ENCODE measurements at places on chromosomes 16 and 17.

DNA sequence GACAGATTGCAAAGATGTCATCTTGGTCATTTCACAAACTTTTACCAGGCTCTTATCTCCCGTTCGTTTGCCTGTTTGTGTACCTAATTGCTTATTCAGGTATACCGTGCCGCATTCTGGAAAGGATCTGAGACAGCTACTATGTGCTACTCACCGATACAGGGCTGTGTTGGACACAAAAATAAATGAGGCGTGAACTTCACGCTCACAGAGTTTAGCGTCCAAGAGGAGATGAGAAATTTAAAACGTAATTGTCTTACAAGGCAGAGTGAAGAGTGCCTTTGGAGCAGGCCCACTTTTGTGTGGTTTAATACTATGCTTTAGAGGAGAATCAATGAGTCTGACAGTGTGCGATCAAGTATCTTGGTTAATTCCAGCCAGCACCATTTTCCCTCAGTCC lies 26.7 kb downstream of the MAF start:
- DNase-seq = no peak

DNA sequence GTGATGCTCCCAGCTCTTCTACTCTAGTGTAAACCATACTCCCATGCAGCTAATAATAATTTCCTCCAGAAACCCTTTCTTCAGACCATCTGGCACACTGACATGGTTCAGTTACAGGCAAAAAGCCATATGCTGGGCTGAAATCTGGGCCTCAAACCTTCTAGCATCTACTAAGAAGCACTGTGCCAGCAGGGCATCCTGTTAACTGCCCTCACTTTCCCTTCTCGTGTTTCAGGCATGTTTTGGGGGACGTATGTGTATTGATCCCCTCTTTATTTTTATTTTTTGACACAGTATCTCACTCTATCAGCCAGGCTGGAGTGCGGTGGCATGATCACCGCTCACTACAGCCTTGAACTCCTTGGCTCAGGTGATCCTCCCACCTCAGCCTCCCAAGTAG lies 33.3 kb downstream of the STAT5A start:
- DNase-seq = no peak

DNA sequence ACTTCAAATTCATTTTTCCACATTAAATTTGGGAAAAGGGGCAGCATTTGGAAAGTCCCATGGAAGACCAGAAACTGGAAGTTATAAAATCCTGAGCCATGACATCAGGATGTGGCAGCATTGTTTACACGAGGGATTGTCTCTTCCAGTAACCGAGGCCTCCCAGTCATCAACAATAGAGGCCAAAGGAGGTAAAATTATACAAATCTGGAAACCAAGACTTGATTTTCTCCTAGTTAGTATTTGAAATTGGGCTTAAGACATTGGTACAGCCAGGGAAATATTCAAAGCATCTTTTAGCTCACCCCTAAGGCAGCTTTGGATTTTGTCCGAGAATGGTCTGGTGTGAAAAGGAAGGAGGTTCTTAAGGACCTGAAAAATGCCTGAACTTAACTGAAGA lies 251.6 kb upstream of the FOXF1 start:
- no peak for DNase-seq

DNA sequence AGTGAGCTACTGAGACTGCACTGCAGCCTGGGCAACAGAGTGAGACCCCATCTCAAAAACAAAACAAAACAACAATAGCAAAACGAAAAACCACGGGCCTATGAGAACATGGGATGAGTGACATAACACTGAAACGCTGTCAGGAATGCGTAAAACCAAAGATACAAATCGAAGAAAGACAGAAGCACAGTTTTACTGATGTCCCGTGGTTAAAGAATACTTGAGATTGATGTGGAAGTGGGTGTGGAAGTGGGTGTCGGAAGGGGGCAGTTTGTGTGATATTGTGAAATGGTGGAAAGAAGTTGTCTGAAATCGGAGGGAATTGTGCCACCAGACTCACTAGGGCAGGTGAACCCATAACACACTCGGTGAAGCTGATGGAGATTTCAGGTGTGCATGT lies 9.5 kb downstream of the ST6GALNAC2 start:
- DNase-seq = no peak

GRCh38 chr17:22277595-22277994 lies 585.3 kb downstream of the KCNJ18 start:
- DNase-seq = no peak

- DNase-seq = no peak
Measured at GRCh38 chr17:30210366-30210765, 25.1 kb downstream of the SLC6A4 start.

DNA sequence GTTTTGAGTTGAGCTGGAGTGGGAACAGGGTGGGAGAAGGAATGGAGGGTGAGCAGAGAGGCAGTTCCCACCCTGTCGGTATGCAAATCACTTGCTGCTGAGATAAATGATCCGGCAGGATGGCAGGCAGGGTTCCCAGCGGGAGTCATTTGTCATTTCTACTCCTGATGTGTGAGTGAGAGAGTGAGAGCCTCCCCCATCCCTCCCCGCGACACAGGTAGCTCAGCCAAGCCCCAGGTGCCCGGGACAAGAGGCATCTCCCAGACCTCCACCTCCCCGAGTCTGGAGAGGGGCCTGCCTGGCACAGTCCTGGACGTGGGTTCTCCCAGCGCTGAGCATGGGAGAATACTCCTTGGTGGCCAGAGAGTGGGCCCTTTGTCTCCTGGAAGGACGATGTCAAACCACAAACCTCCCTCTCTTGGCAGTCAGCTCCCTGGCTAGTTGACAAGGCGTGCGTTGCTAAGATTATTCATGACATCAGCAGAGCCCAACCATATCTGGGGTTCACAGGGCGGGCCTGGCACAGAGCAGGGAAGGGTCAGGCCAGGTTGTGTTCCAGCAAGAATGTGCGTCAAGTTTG lies 33.7 kb upstream of the TNRC6C start:
- no peak for DNase-seq

- no peak for DNase-seq
Measured at GRCh38 chr17:260944-261343, 79.5 kb upstream of the DOC2B start.

DNA sequence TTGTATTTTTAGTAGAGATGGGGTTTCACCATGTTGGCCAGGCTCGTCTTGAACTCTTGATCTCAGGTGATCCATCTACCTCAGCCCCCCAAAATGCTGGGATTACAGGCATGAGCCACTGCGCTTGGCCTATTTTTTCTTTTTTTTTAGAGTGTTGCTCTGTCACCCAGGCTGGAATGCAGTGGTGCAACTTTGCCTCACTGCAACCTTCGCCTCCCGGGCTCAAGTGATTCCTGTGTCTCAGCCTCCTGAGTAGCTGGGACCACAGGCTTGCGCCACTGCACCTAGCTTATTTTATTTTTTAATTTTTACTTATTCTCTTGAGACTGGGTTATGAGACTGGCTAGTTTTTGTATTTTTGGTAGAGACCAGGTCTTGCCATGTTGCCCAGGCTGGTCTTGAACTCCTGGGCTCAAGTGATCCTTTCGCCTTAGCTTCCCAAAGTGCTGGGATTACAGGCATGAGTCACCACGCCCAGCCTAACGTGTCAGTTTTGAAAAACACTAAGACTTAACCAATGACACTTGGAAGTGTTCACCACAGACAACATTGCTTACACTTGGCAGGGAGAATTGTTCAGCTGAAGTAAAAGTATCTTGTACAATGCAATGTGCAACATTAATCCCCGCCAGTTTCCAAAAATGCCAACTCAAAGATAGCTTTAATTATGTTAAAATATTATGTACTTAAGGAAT lies 26.9 kb downstream of the ATAD5 start:
- no peak for DNase-seq

- no peak for DNase-seq
Measured at GRCh38 chr17:63140255-63140654, 174.2 kb downstream of the TANC2 start.

DNA sequence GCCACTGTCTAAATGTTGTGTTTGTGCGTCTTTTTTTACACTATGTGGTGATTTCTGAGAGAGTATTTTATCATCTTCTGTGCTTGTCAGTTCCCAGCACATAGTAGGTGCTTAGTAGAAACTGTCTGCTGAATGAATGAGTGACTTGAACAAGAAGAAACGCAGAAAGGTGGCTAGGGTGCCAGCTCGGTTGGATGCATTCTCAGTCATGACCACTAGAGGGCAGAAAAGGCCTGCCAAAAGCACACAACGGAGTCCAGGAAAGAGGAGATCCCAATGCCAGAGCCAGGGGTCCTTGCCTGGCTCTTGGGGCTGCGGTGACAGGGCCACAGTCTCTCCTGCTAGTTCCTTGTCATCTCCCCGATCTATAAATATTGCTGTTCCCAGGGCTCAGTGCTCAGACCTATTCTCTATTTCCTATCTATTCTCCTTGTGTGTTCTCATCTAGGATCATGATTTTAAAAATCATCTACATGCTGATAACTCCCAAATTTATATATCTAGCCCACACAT lies 57.3 kb upstream of the CCL1 start:
- peak; percentile 50 for DNase-seq

DNA sequence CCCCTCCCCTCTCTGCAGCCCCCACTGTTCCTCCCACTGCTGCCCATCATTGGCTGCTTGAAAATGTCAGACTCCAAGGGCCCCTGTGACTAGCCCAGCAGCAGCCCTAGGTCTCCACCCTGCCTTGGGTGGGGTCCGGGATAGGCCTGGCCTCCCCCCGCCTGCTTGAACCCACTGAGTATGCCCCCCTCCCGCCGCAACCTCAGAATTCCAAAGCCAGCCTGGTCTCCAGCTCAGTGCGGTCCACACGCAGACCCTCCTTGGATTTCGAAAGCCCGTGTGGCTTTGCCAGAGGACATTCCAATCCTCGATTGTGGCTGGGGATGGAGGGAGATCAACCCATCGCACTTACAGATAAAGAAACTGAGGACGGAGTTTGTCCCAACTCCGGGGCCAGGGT lies 6.4 kb downstream of the DPEP1 start:
- DNase-seq = no peak

DNA sequence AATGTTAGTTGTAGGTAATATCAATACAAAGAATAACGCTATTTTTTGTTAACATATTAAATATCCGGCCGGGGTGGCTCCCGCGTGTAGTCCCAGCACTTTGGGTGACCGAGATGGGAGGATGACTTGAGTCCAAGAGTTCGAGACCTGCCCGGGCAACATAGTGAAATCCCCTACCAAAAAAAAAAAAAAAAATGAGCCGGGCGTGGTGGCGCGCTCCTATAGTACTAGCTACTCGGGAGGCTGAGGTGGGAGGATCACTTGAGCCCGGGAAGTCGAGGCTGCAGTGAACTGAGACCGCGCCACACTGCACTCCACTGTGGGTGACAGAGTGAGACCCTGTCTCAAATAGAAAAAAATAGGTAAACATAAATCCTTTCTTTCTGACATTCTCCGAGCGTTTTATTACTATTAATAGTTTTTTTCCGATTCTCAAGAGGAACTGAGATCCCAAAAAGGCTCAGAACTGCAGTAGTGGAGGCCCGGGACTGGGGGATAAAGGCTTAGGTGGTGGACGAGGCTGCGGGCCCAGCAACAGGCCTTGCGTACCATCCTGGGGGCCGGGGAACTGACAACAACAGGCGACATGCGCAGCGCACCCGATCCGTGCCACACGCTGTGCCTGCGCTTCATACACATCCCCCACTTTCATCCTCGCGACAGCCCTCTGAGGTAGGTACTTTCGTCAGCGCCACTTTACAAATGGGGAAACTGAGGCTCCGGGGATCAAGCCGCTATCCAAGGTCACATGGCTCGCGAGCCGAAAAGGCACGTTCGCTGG lies 919 bp downstream of the N4BP1 start:
- DNase-seq = no peak

GRCh38 chr16:24822542-24822941 lies 23.2 kb upstream of the SLC5A11 start:
- no peak for DNase-seq

DNA sequence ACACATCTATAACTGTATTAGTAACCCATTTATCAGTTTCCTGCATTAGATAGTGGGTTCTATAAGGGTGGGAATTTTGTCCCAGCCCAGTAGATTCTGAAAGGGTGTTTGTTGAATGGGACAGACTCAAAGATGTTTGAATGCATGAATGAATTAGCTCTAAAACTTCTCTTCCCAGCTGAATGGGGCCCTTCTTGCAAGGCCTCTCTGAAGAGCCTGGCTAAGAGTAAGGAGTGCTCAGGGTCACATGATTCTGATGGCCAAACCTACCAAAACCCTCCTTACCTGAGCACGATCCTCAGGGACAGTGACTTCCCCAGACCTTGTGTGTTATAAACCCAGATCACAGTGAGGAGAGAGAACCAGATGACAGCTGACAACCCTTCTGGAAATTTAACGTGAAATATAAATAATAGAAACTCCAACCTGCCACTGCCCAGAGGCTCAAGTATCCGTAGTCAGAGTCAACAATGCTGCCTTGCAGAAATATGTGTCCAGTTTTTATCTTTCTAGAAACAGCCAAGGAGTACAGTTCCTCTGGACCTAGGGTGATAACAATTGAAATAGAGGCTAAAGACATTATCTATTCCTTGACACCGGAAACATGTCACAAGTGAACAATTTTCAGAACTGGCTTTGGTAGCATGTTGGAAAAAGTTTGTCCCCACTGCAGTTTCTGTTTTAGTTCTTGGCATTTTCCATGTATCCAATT lies 268.9 kb upstream of the MAF start:
- DNase-seq = no peak

GRCh38 chr17:82231562-82232321 lies 2.9 kb downstream of the SLC16A3 start:
- DNase-seq = peak; percentile 73

GRCh38 chr16:75495076-75495674 lies at the start of gene CHST6:
Gene CHST6 (minus strand): TSS chr16:75495441. CDS start chr16:75479828, 15,613 bp downstream.
- DNase-seq = no peak

DNA sequence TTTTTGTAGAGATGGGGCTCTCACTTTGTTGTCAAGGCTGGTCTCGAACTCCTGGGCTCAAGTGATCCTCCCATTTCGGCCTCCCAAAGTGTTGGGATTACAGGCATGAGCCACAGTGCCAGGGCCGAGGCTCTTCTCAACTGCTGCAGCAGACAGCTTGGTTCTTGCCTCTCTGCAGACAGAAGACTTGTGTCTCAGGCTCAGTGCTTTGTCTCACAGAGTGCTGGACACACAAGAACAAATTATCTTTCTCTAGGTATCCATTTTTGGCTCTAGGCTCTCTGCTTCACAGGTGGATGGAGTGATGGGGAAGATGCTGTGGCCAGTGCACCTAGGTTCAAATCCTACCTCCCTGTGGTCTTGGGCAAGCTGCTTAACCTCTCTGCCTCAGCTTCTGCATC lies 80.8 kb upstream of the RNU2-1 start:
- no peak for DNase-seq

DNA sequence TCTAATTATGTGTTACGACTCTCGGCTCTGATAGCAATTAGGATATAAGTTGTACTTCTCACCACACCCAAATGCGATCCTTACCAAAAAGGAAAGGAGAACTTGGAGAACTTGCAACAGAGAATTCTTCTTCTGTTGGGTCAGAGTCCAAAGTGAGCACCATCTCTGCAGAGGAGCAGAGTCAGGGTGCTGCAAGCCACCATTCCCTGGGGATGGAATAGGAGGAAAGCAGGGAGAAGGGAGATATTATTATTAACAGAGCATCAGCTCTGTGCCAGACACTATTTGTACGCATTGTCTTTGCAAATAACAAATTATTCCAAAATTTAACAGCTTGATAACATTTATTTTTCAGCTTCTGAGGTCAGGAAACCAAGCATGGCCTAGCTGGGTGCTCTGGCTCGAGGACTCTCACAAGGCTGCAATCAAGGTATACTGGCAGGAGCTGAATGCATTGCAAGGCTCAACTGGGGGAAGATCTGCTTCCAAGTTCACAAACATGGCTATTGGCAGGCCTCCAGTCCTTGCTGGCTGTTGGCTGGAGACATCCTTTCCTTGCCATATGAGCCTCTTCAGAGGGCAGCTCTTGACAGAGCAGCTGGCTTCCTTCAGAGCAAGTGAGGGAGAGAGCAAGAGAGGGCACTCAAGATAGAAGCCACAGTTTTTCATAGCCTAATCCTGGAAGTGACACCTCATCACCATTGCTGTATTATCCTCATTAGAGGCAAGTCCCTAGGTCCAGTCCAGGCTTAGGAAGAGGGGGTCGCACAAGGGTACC lies 296.2 kb upstream of the CDH5 start:
- DNase-seq = no peak

Measured in kidney capillary endothelial cell (primary cell).